RPMI8226 (cell line): ENCODE measurements at places on chromosomes 4 and X.

DNA sequence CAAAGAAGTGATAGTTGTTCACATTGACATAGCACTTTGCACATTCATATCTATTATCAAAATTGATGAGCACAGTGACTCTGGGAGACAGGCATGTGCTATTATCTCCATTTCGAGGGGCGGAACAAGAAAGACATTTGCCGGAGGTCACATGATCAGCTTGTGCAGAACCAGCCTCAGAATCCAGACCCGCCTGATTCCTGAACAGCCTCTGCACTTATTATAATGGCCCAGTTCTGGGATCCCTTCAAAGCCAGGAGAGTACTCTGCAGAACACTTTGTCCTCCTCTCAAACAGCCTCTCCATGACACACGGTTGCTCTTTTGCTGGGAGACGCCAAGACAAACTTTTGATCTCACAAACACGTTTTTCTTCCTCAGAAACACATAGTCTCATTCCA lies 48.4 kb downstream of the RWDD4 start:
- no peak for DNase-seq

GRCh38 chr4:36961420-36961819 lies 283.1 kb upstream of the NWD2 start:
- DNase-seq, result no peak

- no peak for DNase-seq
Measured at GRCh38 chr4:24131954-24132673, 242.3 kb upstream of the PPARGC1A start.

- no peak for DNase-seq
Measured at GRCh38 chr4:30825008-30825770, 105.0 kb downstream of the PCDH7 start.

GRCh38 chr4:169744601-169745000 lies 13.1 kb downstream of the HPF1 start:
- DNase-seq, result no peak

DNA sequence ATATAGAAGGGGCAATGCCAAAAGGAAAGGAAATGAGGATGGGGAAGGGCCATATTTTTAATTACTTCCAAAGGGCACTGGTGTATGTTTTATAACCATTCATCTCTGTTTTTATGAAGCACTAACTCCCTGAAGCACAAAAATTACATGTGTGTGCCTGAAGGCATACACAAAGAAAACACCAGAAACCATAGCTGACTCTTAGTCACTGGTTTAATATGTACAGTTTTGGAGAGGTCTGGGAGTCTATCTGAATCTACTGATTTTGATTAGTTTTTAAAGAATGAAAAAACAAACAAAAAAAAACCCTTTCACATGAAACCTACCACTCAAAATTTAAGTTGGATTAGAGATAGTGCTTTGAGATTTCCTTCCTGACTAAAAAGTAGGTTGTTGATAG lies 438.7 kb downstream of the RPA4 start:
- no peak for DNase-seq

DNA sequence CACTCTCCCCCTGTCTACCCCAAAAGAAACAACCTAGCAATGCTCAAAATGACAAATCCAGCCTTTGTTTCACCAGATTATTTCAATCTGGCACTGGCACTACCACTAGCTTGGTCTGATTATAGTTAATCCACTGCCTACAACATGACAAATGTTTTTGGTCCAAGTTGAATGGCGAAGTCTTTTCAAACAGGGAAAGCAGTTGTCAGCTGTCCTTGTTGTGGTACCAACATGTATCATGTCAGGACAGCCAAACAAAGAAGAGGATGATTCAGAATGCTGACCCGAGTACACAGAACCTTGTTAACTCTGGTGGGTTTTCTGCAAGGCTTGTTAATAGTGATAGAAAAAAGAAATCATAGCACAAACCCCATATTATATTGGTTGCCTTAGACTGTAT lies 160.8 kb upstream of the ANK2 start:
- no peak for DNase-seq

GRCh38 chr4:38034986-38035882 lies 75.0 kb downstream of the PTTG2 start:
- DNase-seq, result peak; percentile 54

GRCh38 chrX:111265486-111265885 lies 4.8 kb downstream of the CAPN6 start:
- no peak for DNase-seq

- DNase-seq, result no peak
Measured at GRCh38 chr4:112519689-112520597, 4.0 kb upstream of the NEUROG2 start.

DNA sequence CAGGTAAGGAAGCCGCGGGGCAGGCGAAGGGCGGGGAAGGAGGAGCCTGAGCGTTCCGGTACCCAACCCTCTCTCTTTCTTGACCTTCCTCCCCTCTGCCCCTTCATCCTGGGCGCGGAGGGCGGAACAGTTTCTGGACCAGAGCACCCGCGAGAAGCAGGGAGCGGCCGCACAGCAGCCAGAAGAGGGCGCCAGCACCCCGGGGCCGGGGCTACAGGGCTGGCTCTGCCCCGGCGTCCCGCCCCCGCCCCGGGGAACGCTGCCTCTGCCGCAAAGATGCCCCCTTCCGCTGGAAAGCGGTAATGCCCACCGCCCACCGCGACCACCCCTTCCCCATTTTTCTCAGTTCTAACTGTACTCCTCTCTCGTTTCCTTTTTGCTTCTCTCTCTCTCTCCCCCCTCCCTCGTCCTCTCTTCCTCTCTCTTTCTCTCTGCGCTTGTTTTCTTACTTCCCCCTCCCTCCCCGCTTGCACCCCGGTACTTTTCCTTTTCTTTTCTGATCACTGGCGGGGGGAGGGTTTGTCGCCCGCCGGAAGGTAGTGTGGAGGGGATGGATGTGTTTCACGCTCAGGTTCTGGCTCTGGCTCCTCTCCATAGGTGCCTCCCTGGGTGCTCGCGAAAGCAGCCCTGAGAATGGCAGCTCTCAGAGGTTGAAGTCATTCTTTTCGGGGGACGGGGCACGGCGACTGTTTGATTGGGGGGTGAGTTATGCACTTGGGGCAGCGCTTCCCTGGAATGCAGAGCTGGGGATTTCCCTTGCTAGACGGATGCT lies 13.1 kb upstream of the PRDM8 start:
- DNase-seq, result peak; percentile 69

DNA sequence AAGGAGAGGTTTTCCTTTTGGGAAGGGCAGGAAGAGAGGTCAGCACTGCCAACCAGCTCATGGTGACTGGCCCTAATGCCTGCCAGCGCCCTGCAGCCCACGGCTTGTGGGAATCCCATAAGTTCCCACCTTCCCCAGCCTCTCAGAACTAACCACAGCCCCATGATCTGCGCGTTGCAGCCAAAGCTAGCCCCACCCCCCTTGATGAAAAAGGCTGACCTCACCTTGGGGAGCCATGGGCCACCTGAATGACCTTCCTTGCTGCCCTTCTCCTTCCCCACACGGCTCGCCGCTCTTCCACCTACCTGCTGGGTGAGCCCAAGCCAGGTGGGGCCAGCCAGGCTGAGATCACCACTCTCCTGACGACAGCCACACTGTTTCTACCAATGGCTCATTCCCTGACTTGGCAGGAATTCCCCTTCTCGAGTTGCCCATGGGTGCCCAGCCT lies 3.9 kb upstream of the ELF4 start:
- no peak for DNase-seq

DNA sequence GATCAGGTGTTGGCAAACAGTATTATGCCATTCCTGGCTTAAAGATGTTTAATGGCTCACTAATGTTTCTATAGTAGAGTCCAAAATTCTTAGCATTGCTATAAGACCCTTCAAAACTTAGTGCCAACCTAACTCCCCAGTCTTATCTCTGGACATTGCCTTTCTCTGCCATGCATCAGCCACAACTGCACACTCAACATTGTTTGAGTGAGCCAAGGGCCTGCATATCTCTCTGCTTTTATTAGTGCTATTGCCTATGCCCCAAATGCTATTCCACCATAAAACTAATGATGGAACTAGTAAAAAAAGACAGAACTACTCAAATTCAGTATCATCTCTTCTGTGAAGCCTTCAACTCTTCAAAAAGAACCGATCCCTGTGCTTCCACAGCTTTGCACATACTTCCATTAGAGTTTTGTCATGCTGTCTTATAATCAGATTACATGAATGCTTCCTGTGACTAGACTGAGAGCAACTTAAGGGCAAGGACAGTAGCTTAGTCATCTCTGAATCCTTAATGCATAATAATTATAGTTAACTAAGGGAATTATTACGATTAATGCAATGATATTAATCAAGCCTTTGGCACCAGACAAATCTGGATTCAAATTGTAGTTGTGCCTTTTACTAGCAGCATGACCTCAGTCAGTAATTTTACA lies 53.7 kb downstream of the CHM start:
- DNase-seq, result no peak

DNA sequence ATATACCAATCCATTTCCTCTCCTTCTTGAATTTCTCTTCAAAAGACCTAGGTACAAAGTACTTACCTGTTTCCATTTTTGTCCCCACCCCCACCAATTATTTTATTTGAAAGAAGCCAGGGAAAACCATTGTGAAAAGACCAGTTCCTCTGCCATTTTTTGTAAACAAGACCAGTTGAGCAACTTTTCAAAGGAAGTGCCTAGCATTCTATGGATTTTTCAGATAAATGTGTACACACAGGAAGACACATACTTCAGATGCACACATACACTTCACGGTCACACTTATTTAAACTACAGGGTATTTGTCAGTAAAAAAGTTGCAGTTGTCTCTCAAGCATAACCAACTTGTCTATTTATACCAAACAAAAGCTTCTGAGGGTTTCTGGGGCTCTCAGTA lies 587.2 kb upstream of the KLHL4 start:
- no peak for DNase-seq

- no peak for DNase-seq
Measured at GRCh38 chr4:36320117-36320896, 38.9 kb downstream of the DTHD1 start.

- DNase-seq, result no peak
Measured at GRCh38 chr4:37735578-37735977, 49.4 kb upstream of the RELL1 start.

GRCh38 chr4:126209147-126209546 lies 894.4 kb downstream of the FAT4 start:
- no peak for DNase-seq

GRCh38 chr4:46648088-46648744 lies 258.3 kb upstream of the GABRA2 start:
- DNase-seq, result peak; percentile 22

GRCh38 chr4:57989430-57989829 lies 879.2 kb upstream of the IGFBP7 start:
- no peak for DNase-seq

GRCh38 chrX:85666471-85666870 lies 287.0 kb upstream of the POF1B start:
- DNase-seq, result no peak
